ENCODE measurements at places on chromosomes 11 and 22. TPM values are rescaled to one million over a fixed set of nuclear protein-coding genes. Genes with fewer than 3 reads are reported as not detected.

GRCh38 chr22:30640361-30640760, 4.8 kb downstream of the SLC35E4 start:
- no peak for ATAC-seq

The HSPB2 gene
- total RNA-seq: 0.78 TPM

The TSGA10IP gene
- total RNA-seq: not detected

GRCh38 chr11:209275-210121, 2.0 kb downstream of the RIC8A start:
- no peak for ATAC-seq

DNA sequence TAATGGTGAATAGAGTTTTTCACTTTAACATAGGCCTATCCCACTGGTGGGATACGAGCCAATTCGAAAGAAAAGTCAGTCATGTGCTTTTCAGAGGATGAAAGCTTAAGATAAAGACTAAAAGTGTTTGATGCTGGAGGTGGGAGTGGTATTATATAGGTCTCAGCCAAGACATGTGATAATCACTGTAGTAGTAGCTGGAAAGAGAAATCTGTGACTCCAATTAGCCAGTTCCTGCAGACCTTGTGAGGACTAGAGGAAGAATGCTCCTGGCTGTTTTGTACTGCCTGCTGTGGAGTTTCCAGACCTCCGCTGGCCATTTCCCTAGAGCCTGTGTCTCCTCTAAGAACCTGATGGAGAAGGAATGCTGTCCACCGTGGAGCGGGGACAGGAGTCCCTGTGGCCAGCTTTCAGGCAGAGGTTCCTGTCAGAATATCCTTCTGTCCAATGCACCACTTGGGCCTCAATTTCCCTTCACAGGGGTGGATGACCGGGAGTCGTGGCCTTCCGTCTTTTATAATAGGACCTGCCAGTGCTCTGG, at the start of gene TYR:
Gene TYR, plus strand, starts transcription at position 185 of the 541 bp plus-strand sequence. Its CDS starts 79 bp downstream, at position 264.
- ATAC-seq: no peak

DNA sequence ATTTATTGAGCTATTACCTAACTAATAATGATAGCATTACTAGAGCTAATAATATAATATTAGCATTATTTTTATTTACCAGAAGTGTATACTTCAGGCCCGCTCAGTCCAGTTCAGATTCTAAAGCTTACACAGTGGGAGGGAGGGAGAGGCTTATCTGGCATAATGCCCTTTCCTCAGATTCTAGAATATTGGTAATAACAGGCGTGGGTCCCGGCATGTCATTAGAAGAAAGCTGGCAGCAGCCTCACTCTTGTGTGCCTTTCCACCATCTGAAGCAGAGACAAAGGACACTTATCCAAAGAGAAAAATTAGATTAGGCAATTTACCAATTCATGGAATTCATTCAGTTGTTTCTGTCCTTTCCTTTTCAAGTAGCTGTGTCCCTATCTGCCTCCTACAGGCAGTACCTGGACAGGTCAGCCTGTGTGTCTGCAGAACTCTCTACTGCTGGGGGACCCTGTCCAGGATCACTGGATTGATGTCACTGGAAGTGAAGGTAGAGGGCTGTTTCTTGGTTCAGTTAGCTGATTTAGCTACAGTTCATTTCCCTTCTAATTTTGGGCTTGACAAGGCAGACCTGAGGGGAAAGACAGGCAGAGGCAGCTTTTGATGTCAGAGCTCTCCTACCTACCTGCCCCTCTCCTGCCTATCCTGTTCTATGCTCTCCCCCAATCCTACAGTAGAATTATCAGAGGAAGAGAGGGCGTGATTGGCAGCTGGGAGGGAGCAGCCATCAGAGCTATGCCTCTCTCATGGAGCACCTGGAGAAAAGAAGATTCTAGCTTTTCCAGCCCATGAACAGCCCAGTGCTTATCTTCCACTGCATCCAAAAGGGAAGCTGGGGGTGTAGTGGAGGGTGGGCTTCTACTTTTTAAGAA, 20.3 kb upstream of the CCDC90B start:
- ATAC-seq: no peak

GRCh38 chr11:68525930-68526329, 65.4 kb downstream of the PPP6R3 start:
- ATAC-seq: no peak

The C11orf42 gene
- total RNA-seq: not detected

GRCh38 chr11:60790726-60791125, 5.6 kb downstream of the MS4A10 start:
- no peak for ATAC-seq

DNA sequence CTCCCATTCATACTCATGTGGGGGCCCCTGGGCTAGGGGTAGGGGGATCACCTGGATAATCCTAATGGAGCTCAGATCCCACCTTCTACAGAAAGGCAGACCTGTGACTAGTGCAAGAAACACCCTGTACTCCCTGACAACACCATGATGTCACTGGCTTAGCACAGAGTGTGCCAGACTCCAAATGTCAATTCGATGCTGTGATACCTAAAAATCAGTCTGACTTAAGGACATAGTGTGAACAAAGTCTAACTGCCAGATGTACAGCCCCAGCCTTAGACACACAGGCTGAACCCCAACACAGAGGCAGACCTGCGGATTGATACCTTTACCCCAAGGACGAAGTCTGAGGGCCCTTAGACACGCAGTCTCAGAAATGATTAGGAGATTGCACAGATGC, 8.5 kb downstream of the ABCC8 start:
- no peak for ATAC-seq

Data from gastroesophageal sphincter (tissue), 4 donors.